ENCODE measurements at places on chromosomes 13 and 19.

- no peak for DNase-seq
Observed at GRCh38 chr13:32017474-32017873, 14.1 kb upstream of the FRY start.

DNA sequence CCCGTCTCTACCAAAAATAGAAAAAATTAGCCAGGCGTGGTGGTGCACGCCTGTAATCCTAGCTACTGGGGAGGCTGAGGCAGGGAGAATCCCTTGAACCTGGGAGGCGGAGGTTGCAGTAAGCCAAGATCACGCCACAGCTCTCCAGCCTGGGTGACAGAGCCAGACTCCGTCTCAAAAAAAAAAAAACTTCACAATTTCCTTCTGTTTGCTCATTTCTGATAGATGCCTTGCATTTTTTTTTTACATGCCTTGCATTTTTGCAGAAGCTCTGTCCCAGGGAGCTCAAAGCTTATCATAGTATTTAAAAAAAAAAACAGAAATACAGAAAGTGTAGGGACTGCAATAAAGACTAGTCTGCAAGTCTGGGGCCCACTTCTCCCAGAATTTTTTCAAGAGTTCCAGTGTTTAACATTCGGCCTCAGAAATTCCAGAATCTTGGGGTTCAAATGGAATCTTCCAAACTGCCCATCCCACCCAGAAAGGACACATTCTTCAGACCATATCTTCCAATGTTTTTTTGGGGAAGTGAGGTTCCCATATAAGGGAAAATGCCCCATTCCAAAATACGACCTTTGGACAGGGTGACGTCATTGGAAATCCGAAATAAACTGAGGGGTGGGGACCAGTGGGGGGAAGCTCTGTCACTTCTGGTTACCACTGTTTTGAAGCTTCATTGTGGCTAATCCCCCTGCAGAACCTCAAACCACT, 17.2 kb upstream of the RAB8A start:
- no peak for DNase-seq

DNA sequence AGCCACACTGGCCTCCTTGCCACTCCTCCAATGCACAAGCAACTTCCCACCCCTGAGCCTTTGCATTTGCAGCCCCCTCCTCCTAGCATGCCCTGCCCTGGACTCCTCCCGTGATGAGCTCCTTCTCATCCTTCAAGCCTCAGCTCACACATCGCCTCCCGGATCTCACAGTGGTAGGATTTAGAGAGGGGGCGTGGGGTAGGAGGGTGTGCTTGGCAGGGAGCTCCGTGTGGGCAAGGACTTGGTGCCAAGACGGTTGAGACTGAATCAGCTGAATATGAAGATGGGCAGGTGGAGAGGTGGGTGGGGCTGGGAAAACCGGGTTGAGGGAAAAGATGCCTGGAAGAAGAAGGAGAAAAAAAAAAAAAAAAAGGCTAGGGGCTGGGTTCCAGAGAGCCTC, 48.4 kb upstream of the ZNRF4 start:
- no peak for DNase-seq

GRCh38 chr19:37933937-37934358, 26.9 kb downstream of the SIPA1L3 start:
- DNase-seq = no peak

DNA sequence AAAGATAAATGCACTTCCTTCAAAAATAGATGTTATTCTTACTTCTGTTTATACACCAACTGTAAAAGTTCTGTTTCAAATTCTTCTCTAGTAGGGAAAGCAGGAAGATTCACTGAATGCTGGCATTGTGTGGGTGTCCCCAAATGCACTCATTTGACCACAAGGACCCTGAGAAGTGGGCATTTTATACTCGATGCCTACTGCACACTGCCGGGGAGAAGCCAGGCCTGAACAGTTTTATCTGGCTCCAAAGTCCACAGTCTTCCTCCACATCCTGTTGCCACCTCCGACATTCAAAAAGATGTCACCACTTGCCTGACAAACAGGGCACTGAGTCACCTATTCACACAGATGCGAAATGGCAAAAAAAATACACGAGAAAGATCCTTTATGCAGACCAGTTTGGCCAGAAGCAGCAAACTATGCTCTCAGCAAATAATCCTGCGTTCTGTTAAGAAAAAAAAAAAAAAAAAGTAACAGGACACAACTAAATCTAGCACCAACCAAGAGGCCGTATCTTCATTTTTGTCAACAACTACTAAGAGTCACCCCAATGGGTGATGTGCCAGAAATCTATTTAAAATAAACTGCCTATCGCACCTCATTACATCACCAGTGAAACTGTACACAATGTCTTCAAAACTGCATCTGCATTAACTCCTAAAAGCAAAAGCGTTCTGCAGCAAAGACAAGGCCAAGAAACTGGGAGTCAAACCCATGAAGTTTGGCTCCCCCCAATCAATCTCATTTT, 6.2 kb downstream of the ZC3H4 start:
- no peak for DNase-seq

DNA sequence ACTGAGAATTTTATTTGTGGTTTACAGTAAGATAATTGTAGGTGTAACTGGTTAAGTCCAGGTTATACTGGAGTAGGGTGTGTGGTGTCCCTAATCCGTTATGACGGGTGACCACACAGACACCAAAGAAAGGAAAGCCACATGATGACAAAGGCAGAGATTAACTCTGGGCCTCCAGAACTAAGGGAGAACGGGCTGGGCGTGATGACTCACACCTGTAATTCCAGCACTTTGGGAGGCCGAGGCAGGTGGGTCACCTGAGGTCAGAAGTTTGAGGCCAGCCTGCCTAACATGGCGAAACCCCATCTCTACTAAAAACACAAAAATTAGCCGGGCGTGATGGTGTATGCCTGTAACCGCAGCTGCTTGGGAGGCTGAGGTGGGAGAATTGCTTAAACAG, 10.2 kb upstream of the FUT2 start:
- no peak for DNase-seq

DNA sequence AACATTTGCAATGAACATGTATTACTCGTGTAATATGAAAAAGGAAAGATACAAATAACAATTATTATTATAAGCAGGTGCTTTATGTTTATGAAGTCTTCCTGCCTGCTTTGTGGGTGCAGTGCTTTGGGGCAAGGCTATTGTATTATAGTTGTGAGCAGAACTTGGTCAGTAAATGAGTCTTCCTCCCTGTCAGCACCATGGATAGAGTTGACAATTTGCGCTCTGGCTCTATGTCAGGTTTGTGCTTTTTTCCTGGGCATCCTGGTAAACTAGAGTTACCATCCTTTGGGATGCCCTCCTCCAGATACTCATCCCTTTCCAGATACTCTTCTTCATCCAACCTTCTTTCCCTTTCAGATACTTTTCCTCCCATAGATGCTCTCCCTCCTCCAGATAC, 19.6 kb downstream of the ERICH6B start:
- DNase-seq = no peak

GRCh38 chr19:10378124-10378523, 2.2 kb downstream of the TYK2 start:
- no peak for DNase-seq

- no peak for DNase-seq
Observed at GRCh38 chr13:99604636-99605035, 103.4 kb downstream of the TM9SF2 start.

DNA sequence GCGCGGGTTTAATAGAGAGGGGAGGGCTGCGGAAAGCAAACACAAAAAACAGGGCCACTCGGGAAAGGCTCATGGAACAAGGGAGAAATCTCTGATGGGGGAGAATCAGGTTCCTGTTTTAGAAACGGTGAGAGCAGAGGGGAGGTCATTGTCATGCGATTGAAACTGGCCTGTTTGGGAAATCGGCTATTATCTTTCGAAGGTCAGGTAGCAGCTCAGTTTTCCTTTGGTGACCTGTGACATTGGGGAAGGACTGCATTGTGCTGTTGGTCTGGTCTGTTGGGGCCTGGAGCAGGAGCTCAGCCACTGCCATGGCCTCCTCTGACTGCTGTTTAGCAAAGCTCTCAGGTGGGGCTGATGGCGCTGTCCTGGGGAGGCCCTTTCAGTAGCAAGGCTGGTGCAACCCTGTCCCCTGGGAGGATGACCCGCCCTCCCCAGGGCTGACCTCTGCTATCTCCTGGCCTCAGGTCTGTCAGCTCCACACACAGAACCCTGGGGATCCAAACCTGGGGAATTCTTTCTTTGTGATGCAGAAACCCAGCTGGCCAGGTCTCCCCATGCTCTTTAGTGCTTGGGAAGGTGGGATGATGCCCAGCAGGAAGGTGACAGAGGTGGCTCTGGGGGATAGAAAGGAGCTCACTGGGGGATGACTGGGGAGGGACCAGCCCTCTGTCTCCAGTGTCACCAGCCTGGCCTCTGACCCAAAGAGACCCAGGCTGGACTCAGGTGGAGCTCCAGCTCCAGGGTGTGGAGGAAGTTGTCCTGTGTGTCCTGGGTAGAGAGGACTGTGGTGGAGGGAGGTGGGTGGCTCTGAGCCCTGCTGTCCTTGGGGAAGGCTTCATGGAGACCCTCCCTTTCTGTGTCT, 21.2 kb upstream of the CD177 start:
- DNase-seq = no peak

GRCh38 chr19:28008695-28009094, 1204.3 kb downstream of the UQCRFS1 start:
- DNase-seq = no peak

GRCh38 chr13:79401259-79402070, 4.6 kb downstream of the RBM26 start:
- DNase-seq = no peak

DNA sequence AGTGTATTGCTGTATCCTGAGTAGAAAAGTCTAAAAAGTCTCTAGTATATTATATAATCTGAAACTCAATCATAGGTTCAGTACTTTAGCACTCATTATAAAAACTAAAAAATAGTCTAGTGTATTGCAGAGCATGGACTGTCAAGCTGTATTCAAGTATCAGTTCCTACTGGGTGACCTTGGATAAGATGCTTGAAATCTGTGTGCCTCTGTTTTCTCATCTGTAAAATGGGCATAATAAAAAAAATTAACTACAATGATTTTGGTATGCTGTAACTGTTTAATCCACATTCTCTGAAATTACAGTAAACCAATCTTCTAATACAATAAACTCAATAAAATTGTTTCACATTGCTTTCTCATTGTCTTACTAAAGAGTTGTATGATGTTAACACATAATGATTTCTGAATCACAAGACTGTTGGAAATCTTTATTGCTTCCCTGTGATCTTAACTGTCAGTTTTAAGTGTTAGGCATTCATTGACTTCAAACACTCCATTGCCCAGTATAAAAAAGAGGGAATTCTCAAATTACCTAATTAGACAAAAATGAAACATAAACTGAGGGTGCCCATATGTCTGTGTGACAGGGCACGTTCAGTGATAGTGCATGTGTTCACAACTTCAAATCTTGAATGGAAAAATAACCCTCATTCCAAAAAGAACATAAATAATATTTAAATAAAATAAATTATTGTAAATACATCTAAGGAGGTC, 2.2 kb downstream of the STARD13 start:
- no peak for DNase-seq

GRCh38 chr13:82747958-82748357, 1134.3 kb downstream of the SLITRK1 start:
- DNase-seq = no peak

GRCh38 chr19:9156304-9156703, 16.1 kb downstream of the ZNF317 start:
- DNase-seq = no peak

DNA sequence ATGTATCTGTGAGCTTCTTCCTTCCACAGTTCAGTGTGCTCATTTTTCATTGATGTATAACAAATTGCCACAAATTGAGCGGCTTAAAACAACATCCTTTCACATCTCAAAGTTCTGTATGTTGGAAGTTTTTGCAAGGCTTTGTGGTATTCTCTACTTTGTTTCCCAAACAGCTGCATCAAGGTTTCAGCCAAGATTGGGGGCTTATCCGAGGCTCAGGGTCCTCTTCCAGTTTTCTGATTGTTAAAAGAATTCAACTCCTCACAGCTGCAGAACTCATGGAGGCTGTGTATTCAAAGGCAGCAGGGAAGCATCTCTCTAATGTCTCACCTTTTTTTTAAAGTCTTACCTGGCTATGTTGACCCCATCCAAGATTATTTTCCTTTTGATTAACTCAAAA, 1369.8 kb downstream of the PCDH9 start:
- no peak for DNase-seq

DNA sequence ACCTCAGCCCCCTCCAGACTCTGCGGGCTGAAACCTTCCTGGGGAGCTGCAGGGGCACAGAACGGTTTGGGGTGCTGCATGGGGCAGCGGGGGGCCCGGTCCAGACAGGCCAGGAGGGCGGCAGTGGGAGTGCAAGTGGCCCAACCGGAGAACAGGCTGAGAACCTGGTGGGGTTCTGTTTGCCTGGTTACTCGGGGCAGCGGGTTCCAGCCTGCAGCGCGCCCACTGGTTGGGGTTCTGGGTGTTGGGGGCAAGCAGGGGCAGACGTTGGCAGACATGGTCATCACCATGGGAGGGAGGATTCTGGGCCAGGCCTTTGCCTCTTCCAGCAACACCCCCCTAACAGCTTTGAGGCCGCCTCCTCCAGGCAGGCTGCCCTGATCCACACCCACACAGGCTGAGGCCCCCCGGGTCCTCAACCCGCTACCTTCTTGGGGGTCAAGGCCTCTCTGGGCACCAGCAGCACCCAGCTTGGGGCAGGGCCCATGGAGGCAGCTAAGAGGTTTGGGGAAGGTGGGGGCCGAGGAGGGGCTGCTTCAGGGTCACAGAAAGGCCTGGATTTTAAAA, at the start of gene PRR22:
PRR22 (minus strand) TSS at position 166 of the 567 bp plus-strand sequence; CDS start at position 80, 86 bp downstream.
- DNase-seq = no peak

- no peak for DNase-seq
Observed at GRCh38 chr13:98984118-98984517, 6.3 kb upstream of the DOCK9 start.

DNA sequence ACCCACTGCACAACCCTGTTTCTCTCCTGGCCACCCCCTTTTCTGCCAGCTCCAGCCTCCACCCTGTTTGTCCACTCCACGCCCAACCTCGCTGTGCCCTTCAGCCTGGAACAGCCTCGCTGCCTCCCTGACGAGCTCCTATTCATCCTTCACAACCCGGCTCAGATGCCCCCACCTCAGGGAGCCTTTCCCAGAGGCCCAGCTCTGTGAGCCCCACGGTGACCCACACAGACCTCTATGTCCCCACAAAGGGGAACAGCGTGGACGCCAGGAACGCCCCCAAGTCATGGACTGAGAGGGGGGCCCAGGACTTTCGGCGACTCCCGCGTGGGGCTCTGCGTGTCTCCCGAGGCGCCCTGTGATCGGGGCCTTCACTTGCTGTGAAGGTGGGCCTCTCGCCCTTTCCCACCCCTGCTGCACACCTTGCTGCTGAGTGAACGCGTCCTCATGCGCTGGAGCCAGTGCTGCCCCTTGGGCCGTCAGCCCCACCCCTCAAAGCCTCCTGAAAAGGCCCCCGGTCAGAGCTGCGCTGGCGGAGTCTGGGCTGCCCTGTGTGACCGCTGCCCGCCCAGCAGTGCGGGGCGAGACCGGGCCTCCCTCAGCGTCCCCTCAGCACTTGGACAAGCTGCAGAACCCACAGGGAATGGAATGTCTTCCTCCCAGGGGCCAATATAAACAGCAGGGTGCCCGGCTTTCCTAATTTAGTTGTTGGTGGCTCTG, 40.0 kb downstream of the ADPRHL1 start:
- no peak for DNase-seq

DNA sequence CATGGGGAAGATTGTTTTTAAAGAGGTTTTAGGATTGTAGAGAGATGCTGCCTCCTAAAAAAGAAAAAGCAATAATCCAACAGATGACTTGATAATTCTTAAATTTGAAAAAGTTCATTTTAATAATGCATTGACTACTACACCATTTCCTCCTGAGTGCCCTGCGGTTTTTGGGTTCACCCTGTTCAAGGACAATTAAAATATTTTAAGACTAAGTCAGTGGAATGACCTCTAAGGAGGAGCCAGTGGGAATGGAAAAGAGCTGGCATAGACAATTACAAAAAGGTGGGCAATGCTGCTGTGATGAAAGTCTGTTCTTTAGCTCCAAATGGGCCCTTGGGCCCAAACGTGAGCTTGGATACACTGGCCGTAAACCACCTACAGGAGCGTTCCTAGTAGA, 217.8 kb downstream of the LHFPL6 start:
- no peak for DNase-seq
